ENCODE measurements at places on chromosomes 16 and 17.

- DNase-seq: no peak
These were observed 45.2 kb upstream of the KPNB1 start for GRCh38 chr17:47604598-47604927.

GRCh38 chr17:17573912-17574311 is 17.6 kb downstream of the PEMT start:
- no peak for DNase-seq

DNA sequence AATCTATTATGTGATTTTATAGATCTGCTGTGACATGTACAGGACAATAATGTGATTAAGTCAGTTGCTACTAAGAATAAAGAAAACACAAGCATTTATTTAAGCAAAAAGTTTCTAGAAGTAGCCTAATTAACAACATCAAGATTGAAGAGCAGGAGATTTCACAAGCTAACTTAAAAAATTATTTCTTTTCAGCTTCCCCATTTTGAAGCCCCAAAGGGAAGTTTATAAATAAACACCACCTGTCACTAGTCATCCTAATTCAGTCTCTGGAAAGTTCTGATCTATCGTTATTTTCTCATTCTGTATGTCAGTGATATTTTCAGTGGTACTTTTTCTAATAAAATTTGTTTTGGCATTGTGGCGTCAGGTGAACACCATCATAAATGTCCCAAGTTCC is 8.3 kb downstream of the CAPNS2 start:
- no peak for DNase-seq

DNA sequence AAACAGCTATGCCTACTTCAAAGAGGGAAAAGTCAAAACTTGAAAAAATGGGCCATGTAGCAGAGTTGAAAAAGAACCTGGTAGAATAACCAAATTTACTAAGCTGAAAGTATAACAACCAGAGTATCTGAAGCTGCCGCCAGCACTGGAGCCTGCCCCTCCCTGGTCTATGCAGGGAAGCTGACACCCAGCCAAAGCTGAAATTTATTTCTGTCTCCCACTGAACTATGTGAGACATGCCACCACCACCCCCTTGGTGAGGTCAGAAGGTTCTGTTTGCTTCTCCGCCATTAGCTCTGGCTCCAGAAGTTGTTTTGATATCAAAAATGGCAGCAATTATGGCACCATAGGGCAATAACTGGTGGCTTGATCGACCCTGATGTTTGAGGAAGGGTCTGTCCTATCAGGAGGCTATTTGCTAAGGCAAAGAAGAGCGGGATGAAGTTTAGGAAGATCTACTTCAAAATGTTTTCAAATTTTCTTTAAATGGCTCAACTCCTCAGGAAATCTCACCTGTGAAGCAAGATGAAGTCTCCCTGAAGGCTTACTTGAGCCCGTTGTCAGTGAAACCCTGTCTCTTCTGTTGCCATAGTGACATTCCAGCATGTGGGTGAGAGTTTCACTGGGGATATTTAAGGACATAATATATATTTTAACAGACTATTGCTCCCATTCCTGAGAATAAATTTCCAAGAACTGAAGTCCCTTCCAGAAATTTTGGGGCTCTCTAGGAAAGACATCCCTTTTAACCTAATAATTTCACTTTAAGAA is 122.0 kb downstream of the COPRS start:
- DNase-seq: no peak

DNA sequence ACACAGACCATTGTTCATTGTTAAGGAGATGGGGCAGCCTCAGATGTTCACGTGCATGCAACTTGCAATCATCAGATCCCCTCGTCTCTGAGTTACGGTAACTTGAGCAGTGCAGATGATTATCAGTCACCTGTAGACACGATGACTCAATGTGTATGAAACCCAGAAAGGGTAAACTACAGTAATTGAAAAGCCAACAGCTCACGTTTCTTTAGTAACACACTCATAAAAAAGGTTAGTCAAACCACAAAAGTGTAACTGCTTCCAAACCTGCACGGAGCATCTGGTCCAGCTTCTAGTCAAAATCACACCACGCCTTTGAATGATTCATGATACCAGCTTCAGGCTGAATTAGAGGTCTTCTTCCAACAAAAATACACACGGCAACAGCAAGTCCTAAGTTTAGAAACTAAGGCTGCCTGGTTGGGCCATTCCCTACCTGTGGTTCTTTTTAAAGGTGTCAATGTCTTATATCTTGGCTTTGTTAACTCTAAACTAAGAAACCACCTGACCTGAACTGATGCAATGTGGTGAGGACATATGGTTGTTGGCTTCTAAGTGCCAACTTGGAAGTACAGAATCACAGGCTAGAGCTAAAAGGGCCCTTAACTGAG is 32.3 kb downstream of the GRB7 start:
- DNase-seq: no peak

- no peak for DNase-seq
These were observed 152.0 kb upstream of the DNAH9 start for GRCh38 chr17:11446316-11446715.

- no peak for DNase-seq
These were observed 188.1 kb upstream of the XYLT1 start for GRCh38 chr16:17658881-17659280.

- DNase-seq: no peak
These were observed 3.8 kb downstream of the MYO1D start for GRCh38 chr17:32873114-32873513.

- DNase-seq: no peak
These were observed 17.8 kb upstream of the BLMH start for GRCh38 chr17:30309591-30309990.

DNA sequence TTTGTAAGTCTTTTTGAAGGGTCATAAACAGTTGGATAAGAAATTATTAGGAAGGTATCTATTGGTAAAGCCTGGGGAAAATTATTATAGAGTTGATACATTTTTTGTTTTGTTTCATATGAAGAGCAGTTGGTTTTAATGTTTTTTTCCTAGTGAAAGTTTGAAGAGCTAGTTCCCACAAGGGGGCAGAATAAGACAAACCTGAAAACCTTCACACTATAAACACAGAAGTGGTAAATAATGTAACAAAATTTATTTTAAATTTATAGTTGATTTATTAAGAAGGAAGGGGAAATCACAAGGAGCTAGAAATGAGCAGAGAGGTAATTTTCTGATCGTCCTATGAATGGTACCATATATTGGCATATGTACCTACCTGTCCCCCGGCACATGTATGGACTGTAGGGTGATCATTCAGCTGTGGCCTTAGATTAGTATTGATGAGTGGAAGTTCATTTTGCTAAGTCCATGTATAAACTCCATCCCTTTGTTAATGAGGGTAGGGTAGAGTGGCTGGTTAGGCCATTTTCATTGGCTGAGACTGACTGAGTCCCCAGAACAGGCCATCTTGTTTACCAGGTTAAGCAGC is 116.3 kb downstream of the TANC2 start:
- no peak for DNase-seq

- DNase-seq: no peak
These were observed 27.4 kb upstream of the PAFAH1B1 start for GRCh38 chr17:2566056-2566455.

DNA sequence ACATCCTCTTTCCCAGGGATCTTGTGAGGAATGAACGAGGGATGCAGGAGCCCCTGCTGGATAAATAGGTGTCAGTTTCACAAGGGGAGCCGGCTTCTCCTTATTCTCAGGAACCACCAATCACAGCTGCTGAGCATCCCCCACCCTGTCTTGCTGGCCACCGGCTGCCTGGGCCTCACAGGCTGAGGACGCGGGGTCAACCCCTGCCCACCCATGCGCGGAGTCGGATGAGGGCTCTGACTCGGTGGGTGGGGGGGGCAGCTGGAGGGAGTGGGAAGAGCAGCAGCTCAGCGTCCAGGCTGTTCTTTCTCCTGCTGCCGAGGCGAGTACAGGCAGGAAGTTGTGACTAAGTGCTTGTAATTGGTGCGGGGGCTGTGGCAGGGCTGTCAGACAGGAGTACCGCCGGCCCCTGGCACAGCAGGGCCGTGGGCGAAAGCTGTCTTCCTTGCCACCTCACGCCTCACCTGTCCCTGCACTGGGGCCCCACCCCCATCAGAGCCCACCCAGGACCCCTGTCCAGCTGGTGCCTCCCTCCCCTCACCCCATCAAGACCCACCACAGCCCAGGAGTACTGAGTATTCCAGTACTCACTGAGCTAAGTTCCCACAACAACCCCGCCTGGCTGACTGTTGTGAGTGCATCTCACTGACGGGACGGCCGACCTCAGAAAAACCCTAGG is 11.0 kb upstream of the DPEP1 start:
- DNase-seq: no peak

GRCh38 chr16:19835968-19836421 is 48.7 kb downstream of the GPRC5B start:
- DNase-seq: no peak

GRCh38 chr16:11063448-11064201 is 119.3 kb downstream of the CLEC16A start:
- no peak for DNase-seq

DNA sequence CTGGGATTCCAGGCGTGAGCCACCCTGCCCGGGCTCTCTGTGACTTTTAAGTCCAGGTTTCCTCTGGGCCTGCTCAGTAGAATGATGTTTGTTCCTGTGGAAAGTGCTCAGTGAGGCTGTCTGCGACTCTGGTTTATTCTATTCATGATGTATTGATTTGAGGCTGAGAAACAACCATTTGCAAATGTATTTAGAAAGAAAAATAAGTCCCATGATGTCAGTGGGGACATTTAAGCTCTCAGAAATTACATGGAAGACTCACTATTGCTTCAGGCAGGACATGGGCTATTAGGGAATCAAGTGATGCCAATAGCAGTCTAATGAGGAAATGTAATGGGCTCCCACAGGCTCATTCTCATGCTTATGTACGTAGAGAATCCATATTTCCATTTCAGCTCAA is 22.2 kb upstream of the KCNG4 start:
- no peak for DNase-seq

GRCh38 chr17:44830359-44831288 is 537 bp upstream of the GJC1 start:
- DNase-seq: no peak

DNA sequence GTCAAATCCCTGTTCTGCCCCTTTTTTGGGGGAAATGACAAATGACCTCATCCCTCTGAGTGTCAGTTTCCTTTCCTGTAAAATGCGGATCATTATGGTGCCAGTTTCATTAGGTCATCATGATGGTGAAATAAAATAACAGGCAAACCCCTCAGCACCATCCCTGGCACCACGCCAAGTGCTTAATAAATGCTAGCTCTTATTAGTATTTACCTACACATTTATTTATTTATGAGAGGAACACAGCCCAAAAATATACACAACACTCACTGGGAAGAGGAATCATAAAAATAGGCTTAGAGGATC is 28.6 kb upstream of the GPRC5B start:
- no peak for DNase-seq

- no peak for DNase-seq
These were observed 82.3 kb upstream of the CBX4 start for GRCh38 chr17:79921411-79922115.

DNA sequence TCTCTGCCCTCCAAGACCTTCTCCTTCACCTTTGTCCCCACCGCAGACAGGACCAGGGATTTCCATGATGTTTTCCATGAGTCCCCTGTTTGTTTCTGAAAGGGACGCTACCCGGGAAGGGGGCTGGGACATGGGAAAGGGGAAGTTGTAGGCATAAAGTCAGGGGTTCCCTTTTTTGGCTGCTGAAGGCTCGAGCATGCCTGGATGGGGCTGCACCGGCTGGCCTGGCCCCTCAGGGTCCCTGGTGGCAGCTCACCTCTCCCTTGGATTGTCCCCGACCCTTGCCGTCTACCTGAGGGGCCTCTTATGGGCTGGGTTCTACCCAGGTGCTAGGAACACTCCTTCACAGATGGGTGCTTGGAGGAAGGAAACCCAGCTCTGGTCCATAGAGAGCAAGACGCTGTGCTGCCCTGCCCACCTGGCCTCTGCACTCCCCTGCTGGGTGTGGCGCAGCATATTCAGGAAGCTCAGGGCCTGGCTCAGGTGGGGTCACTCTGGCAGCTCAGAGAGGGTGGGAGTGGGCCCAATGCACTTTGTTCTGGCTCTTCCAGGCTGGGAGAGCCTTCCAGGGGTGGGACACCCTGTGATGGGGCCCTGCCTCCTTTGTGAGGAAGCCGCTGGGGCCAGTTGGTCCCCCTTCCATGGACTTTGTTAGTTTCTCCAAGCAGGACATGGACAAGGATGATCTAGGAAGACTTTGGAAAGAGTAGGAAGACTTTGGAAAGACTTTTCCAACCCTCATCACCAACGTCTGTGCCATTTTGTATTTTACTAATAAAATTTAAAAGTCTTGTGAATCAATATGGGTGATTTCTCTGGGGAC is 12.2 kb downstream of the CX3CL1 start:
- DNase-seq: no peak

DNA sequence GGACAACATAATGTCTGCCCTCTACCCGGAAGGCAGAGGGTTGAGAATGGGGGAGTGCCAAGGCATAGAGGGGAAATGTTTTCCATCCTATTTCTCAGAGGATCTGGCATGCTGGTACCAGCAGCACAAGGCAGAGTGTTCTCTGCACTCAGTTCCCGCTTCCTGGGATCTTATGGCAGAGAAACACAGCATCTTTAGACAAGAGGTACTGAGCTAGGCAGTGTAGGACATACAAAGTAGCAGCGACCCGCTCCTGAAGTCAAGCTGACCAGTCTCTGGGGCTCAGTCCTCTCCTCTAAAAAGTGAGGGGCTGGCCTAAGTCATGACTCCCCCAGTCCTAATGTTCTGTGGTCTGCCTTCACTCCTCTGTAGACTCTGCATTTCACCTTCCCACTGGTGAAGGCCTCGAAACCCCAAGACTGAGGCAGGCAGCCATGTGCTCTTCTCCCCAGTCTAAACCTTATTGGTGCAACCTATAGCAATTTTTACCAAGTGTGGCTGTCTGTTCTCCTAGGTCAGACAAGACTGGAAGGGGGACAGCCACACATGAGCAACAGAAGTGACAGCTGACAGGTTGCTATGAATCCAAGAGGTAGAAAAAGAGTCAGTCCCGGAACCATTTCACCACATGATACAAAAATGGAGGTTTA is 11.3 kb upstream of the TSPOAP1 start:
- no peak for DNase-seq

GRCh38 chr17:43992641-43993040 is 11.8 kb upstream of the NAGS start:
- DNase-seq: no peak

GRCh38 chr16:86556576-86556975 is 1.5 kb upstream of the MTHFSD start:
- DNase-seq: no peak

GRCh38 chr16:23015580-23015979 is 133.7 kb downstream of the USP31 start:
- DNase-seq: no peak

DNA sequence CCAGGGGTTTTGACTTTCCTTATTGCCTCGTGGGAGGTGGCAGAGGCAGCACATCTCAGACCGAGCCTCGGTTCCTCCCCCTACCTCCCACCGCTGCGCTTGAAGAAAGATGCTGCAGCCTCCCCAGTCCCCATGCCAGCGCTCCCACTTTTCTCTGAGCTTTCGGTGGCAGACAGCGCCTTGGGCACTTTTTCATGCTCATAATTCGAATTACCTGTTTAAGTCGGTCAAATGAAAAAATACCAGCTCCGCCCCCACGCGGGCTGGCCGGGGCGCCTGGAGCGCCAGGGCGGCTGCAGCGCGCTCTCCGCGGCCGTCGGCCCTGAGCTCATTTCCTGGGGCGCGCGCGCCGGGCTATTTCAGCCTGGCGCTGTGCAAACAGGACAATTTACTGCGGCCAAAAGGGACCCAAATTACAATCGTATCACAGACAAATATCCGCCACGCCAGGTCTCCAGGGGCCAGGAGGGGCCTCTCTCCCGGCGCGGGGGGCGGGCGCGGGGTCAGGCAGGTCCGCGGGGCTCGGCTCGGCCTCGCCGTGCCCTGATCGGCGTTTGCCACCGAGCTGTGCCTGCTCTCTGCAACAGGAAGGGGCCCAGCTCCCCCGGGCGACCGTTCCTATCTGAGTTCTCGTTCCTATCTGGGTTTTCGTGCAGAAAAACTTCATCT is 45.0 kb downstream of the SOST start:
- no peak for DNase-seq
